ENCODE measurements at places on chromosomes 1 and 21.

DNA sequence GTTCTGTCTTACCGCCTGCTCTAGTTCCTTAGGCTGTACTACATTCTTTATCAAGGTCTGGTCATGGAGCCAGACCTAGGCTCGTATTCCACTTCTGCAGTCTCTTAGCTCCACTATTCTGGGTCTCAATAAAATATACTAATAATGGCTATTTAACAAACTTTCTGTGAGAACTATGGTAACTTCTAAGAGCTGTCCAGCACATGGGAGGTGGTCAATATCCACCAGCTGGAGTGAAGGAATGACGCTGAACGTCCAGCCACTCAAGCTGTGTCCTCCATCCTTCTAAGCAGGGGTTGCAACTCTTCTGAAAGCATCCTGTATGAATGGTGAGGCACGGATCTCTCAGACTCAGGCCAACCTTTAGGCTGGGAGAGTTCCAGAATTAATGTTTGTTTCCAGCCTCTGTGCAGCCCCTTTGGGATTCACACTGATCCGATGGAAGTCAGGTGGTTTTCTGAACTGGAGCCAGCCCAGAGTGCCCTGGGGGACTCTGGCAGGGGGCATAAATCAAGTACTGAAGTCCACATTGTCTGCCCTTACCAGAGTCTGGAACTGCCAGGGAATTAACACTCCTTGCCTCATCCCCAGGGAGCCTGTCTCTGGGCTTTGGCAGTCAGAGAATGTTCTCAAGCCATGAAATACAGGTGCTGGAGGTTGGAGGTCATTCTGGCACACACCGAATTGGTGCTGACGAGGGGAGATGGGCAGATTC lies 57.4 kb downstream of the BRINP2 start:
- DNase-seq: no peak

GRCh38 chr1:245091818-245092637 lies 62.8 kb upstream of the KIF26B start:
- peak; percentile 74 for DNase-seq

- DNase-seq: no peak
These were observed 57.0 kb upstream of the IGSF5 start for GRCh38 chr21:39688010-39688409.

GRCh38 chr21:28311411-28312190 lies 681.1 kb downstream of the LTN1 start:
- no peak for DNase-seq

- DNase-seq: no peak
These were observed 770 bp downstream of the NTNG1 start for GRCh38 chr1:107141491-107142126.

DNA sequence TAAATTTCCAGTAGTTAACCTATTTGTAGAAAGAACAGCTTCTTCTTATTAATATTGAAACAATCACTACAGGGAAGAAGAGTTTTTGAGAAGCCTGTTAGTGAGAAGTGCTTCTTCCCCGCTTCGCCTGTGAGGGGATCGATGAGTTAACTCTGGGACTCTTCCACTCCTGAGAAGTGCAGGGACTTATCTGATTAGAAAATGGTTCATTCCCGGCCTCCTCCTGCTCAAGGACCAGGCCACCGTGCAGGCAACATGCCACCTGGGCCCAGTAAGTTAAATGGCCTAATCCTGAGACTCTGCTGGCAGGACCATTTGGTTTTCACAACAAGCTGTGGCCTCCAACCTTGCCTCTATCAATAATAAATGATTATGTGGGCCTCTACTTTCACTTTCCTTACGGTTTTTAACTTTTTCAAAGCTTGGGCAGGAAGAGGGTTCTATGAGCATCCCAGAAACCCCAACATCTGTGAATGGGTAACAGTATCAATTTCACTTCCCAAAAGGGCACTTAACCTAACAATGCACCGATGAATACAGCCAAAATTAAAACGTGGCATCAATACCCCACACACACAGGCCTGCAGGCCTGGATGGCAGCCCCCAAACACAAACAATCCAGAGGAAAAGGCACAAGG lies 33.1 kb downstream of the SIPA1L2 start:
- DNase-seq: no peak

DNA sequence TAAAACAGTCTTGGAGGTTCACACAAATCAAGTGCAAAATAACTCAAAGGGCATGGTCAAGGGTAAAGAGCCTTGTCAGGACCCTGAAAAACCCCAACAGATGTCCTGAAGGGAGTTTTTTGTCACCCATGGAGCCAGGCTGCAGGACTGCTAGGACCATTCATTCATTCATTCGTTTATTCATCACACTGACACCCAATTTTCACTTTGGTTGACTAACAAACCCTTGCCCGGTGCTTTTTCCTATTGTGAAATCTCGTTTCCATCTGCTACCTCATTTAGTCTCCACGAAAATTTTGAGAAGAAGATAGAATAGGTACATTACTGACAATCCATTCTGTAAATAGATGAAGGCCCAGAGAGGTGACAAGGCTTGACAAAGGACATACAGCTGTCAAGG lies 216.0 kb downstream of the HIVEP3 start:
- no peak for DNase-seq

- no peak for DNase-seq
These were observed 19.9 kb downstream of the MAN1A2 start for GRCh38 chr1:117387060-117387633.

GRCh38 chr1:83950106-83950661 lies 48.7 kb downstream of the TTLL7 start:
- no peak for DNase-seq

DNA sequence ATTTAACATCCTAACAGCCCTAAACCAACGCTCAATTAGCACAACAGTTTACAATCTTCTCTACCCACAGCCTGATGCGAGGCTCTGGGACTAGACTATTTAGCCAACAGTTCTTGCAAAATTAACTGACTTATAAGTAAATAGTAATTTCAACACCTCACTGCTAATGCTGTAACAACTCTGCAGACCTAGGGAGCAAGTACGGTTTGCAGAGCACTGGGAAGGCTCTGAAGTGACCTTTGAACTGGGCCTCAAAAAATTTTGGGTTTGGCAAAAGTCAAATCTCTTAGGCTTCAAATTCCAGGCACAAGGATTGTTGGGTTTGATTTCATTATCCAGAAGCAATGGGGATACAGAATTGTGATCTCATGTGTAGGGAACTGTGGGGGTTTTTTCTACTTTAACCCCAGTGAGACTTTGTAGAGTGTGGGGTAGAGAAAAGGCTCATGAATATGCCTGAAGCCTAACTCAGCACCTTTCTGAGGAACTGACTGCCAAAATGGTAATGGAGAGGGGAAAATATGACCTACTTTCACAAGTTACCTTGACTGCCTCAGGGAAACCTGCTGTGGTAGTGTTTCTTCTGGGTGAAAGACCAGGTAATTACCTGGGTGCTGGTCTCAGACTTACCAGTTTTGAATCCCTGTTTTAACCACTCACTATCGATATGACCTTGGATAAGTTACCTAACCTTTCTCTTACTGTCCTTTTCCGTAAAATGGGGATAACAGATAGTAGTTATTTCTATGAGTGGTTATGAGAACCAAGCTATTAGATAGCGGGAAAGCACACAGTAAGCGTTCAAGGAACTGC lies 889 bp upstream of the TXLNA start:
- no peak for DNase-seq

GRCh38 chr1:4395158-4395557 lies 259.3 kb upstream of the AJAP1 start:
- no peak for DNase-seq

Data from fibroblast of skin of left biceps (primary cell).